ENCODE measurements at places on chromosomes 7 and 10.
A peak's percentile ranks its signal among the peaks of the same experiment; 100 is the strongest.

GRCh38 chr10:80520661-80521470 is 16.8 kb upstream of the SH2D4B start:
- DNase-seq, result no peak

GRCh38 chr10:71821909-71822763 is 28.9 kb downstream of the PSAP start:
- DNase-seq, result peak; percentile 65

GRCh38 chr10:132977076-132977475 is 34.7 kb upstream of the CFAP46 start:
- no peak for DNase-seq

- DNase-seq, result no peak
Measured at GRCh38 chr10:89153116-89153515, 54.0 kb downstream of the CH25H start.

DNA sequence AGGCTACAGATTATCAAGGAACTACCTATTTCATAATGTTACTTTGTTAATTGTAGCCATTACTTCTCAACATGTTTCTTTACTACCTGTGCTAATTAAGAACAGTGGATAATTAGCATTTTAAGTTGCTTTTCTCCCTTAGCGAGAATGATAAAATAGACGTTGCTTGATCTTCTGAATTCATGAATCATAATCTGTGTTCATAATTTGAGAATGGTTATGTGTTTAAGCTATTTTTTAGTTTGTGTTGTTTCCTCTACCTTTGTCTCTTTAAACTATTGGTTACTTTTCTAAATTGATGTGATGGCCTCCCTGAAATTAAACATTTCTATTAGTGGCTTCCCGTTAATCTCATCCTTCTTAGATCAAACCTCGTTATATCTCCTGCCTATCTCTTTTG is at the start of gene ZRANB1:
Gene ZRANB1 (plus strand): TSS at position 301 of the 400 bp plus-strand sequence. CDS start 371 bp downstream, outside the sequence.
- no peak for DNase-seq

DNA sequence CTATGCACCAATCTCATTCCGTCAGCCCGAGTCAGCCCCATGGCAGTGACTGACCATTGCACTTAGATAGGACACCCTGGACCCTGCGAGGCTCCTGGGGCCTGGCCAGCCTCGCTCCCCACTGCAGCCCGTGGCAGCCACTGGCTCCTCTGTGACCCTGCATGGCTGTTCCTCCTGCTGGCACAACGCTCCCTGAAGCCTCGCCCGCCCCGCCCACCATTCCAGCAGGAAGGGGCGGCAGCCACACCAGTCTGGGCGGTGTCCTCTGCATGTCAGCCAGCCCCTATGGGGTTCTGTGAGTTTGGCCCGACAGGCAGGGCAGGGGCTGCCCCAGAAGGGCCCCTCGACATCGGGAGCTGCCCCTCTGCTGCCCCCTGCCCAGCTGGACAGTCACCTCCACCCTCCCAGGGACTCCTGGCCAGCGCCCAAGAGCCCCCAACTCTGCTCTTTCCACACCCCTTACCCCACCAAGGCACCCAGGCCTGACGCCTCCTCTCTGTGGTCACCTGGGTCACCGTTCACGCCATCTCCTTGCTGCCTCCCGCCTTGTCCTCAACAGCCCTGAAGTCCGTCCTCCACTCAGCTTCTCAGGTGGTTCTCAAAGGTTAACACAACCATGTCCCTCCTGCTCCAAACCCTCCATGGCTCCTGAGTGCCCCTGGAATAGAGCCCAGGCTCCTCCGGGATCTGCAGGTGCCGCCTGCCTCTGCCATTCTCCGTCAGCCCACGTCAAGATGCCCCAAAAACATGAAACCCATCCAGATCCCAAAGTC is 103.5 kb downstream of the MICALL2 start:
- no peak for DNase-seq

- DNase-seq, result no peak
Measured at GRCh38 chr10:5634918-5635317, 31.5 kb downstream of the ASB13 start.

DNA sequence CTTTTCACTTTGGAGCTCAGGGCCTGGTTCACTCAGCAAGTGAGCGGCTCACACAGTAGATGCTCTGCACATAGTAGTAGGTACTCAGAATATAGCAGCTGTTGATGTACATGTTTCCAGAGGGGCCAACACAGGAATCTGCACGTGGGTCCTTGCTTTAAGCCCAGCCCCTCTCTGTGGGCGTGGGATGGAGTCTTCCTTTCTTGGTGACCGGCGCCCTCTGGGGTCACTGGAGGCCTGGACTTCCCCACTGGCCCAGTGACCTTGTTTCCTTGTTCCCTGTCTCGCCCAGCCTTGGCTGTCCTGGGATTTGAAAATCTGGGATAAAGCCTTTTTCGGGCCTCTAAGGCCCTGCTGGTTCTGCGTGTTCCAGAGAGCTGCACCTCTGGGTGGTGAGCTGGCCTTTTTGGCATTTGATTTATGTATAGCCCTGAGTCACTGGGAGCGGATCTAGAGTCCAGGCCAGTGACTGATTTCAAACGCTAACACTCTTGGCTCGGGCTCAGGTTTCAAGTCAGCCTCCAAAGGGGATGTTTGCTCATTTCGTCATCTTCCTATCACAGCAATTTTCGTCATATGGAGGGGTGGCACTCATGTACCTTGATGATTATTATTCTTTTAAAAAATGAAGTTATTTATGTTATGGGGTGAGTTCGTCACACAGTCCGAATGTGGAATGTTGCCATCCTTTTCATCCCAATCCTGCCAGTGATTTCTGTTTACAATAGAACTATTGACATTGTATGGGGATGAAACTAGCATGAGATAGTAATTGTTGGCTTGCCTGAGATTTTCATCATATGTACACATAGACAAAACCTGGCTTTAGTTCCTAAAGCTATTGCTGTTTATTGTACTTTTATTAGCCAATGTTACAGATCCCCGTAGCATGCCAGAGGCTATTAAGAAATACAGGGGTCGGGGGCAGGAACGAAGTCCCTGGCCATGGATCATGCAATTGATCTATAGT is 65.5 kb downstream of the CUX1 start:
- peak; percentile 99 for DNase-seq

- DNase-seq, result no peak
Measured at GRCh38 chr10:30178356-30178964, 119.1 kb upstream of the JCAD start.

DNA sequence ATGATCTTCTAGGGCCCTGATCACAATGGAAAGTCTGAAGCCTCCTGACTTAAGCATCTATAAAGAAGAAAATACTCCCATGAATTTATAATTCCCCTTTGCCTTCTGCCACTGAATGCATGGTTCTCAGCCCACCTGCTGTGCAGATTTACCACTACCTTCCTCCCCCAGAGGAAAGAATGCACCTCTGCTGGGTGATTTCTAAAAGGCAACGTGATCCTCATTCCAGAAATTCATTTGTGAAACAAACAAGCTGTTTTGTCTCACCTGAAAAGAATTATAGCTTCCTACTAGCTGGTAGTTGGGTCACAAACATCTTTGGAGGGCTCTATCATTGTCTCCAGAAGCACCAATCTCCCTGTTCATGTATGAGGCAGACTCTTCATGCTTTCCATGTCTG is 320.2 kb downstream of the CDC14C start:
- no peak for DNase-seq

DNA sequence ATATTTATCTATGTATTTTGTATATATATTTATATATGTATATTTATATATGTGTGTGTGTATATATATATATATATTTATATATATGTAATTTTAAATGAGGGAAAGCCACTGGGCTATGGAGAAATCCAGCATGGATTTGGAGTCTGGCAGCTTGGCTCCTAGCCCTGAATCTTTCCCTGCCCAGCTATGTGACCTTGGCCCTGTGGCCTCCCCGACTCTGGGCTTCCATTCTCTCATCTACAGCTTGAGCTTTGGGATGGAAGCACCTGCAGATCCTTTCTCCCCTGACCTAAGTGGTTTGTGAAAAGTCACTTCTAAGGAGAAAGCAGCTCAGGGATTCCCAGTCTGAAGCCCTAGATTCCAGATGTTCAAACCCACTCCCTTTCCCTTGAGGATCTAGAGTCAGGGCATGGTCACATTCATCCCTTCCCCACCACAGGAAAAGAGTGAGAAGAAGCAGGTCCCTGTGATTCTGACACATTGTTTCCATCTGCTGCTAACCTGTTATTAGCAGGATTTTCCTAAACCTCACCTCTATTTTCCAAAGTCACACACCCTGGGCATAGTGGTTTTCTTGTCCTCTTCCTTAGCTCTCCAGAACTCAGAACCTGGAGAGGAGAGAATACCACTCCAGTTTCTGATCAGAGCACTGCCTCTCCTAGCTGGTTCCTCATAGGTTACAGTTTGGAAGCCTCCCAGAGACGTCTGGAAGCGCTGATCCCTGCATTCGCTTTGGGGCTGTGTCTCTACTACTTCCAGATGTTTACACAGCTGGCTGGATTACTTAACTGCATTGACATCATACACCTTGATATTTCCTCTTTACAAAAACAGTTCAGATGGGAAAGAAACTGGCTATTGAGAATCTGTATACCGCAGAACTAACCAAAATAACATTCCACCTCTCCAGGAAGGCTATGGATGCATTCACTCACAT is 327.5 kb upstream of the ZMIZ1 start:
- no peak for DNase-seq

DNA sequence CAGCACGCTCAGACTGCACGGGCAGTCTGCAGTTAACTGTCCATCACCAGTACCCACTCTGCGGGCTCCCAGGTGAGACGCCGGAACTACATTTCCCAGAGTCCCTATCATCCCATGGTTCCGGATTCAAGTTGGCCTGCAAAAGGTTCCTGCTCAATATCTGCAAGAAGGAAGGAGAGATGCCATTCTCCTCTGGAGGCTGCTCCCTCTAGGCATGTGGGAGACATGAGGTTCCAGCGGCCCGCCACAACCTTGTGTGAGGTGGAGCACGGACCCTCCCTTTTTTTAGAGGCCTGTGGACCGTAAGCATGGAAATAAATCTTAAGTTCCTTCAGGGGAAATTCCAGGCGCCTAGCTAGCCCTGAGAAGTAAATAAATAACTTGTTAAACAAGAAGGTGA is 29.7 kb downstream of the NUP42 start:
- no peak for DNase-seq

- DNase-seq, result no peak
Measured at GRCh38 chr10:7288060-7288690, 122.7 kb downstream of the SFMBT2 start.

GRCh38 chr7:50341724-50342123 is 37.2 kb downstream of the IKZF1 start:
- no peak for DNase-seq

DNA sequence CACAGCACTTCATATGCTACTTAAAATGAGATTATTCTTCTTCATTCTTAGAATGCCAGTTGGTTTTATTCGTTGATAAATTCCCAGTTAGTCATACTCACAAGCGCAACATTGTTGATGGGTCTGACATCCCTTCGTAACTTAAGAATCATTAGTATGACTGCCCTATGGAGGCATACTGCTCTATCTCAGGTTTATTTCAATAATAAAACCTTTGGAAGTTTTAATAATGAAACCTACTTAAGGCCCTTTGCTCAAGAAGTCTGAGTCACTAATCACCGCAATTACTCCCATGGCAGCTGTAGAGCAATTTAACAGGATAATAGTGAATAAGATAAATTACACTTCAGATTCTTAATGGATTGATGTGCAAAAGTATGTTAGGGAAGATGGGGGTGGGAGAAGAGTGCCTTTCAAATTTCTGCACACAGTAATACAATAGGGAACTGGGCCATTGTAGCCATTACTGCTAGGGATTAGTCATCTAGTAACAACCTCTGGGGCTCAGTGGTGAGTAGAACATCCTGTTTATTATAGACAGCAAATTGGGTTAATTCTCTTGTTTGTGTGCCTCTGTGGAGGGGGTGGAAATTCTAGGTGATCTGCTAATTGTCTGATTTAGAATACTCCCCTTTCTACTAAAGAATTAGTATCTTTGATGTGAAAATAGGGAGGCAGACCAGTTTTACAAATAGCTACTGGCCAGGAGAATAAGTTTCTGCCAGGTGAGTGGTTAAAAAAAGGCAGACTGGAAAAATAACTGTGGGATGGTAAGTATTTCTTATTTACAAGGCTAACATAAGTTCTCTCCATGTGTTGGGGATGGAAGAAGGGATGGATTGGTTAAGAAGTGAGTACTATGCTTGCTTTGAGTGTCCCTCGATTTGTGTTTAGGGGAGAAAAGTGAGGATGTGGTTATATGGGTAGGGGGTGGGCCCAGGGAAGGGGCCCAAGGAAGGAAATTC is 74.5 kb upstream of the VKORC1L1 start:
- peak; percentile 51 for DNase-seq

- peak; percentile 61 for DNase-seq
Measured at GRCh38 chr10:80407812-80408241, 524 bp upstream of the PRXL2A start.

- no peak for DNase-seq
Measured at GRCh38 chr7:49172639-49173038, 248.3 kb downstream of the CDC14C start.

DNA sequence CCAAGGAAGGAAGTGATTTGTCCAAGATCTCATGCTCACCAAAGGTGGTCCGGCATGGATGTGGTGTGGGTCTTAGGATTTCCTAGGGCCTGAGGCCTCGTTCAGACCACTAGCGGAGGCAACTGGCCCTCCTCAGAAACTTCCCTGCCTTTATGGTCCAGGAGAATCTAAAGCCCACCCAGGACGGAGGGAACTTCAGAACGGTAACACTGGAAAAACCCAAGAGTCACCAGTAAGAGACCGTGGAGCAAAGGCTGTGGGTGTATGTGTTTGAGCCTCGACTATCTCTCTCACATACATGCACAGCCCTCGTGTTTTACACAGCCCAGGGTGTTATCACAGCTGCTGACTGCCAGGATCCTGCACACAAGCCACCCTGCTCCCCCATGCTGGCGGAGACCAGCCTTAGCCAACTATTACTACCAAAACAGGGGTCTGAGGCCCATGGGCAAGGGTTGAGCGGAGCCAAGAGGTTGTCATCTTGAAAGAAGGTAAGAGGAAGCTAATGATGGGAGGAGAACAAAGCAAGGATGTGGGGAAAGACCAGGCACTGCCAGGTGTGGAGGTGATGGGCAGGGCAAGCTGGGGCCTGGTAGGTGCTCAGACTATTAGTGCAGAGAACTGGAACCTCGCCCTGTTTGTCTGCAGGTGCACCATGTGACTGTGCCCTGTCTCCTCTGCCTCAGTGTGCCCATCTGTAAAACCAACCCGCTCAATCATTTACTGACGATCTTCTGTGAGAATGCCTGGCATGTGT is 170.2 kb upstream of the ZMIZ1 start:
- DNase-seq, result no peak

GRCh38 chr10:116026315-116026714 is 246.7 kb downstream of the GFRA1 start:
- DNase-seq, result no peak

Measured in RPMI7951 (cell line).